H7 (cell line): ENCODE measurements at places on chromosomes 2 and 18. TPM values are rescaled to one million over a fixed set of nuclear protein-coding genes. Genes with fewer than 3 reads are reported as not detected.

DNA sequence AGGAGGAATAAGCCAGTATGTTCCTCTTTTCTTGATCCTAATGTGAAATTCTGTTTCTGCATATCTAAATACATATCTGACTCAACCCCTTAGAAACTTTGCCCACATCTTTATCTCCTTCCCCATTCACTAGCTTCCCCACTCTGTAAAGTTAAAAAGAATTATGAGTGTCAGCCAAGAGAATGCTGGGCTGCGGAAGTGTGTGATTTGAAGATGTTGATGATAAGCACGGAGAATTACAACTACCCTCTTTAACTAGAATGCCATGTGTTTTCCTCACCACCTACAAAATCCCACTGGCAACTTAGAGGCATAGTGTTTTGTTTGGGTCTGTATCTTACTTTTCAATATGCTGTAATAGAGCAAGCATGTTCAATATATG, 490.4 kb upstream of the FANCL start:
- DNase-seq = no peak

DNA sequence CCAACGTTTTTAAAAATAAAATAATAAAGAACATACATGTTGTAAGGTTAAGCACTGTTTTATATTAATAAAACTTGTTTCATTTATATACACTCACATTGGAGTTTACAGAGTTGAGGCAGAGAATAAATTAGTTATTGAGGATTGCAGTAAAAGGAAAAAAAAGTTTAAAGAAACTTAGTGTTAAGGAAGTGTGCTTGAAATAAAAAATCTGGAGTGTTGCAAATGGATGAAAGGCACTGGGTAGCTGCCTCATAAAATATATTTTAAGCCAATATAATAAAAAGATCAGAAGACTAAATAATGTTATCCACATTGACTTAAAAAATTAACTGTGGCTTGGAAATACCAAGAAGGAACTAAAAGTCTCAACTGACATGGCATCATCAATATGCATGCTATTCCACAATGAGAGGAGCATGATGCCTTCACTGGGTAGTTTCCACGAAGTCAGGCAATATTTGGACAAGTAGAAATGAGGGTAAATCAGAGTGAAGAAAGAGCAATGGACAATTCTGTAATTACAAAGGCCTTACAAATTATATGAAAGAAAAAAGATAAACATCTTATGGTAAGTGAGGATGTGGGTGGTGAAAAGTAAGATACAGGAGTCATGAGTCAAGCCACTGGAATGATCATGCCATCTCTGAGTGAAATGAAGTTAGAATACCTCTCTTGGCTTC, 2.5 kb downstream of the GALNT3 start:
- no peak for DNase-seq

DNA sequence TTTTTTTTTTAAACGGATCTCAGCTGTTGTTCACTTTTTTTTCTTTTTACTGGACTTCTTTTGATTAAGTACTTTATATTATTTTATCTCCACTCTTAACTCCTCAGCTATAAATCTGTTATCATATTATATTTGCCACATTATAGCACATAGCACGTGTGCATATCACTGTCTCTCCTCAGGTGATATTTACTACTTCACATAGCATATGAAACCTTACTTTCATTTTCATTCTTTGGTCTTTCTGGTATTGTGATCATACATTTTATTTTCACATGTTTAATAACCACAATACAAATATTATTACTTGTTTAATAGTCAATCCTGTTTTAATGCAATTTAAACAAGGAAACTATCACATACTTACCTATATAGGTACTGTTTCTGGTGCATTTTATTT, 993.1 kb upstream of the TMEFF2 start:
- DNase-seq = no peak

DNA sequence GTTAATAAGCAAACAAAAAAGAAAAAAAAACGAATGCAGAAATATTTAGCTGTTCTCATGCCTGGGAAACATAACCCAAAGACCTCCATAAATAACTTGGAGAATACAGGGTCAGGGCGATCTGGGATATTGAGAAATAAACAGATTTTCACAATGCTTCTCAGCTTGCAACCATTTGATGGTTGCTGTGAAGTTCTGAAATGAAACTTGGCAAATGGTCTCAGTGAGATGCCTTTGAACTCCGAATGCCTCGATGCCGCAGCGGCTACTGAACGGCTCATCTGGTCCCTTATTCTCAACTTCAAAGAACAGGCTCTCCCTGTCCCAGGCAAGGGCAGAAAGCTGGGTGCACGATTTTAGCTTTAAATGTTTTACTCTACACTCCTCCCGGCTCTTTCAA, 78.1 kb downstream of the ZNF516 start:
- DNase-seq = no peak

DNA sequence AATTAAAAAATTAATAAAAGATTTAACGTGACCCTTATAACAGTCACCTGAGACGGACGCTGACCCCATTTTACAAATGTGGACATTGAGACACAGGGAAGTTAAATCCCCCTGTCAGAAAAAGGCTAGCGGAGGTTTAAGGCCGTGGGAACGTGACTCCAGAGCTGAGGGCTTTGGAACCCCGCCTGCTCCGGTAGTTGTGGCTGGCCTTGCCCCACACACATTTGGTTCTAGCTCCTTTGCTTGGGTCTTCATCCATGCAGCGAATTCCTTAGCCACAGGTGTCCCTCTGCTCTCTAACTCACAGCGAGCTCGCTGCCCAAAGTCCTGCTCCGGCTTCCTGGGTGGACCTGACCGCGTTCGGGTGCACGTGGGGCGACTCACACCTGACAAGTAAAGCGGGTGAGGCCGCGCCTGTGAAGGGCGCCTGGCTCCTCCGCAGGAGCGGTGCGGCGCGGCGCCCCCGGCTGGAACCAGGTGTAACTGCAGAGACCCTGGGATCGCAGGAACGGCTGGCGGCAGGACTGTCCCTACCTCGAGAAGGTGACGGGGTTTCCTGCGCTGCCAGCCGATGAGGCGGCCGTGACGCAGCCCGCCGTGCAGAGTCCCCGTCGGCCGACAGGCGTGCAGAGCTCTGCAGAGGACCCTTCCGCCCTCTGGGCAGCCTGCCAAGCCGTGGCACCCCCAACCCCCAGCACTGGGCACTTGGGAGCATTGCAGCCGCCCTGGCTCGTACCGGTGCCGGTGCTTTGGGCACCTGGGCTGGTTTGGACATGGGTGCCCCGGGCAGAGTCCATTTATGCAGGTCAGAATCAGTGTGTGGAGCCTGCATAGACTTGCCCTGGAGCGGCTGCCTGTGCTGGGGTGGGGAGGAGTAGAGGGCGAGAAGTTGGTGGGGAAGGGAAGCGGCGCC, 2.4 kb upstream of the PROC start:
- peak; percentile 96 for DNase-seq

DNA sequence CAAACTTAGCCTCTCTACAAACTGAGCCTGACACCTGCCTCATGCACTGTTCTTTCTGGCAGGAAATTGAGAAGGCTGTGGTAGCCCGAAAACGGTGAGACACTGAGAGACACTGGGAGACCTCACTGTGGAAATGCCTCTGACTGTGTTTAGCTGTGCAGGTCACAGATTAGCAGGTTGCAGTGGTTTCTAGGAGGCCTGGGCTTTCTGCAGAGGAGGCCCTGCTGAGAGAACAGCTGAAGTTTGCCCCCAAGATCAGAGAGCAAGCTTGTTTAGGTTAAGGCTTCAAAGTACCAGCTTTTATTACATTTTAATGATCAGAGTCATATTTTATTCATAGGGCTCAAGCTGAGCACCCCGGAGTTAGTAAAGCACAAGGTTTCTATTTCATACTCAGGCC, 68.7 kb upstream of the LYPD6 start:
- DNase-seq = no peak

- DNase-seq = no peak
Observed at GRCh38 chr2:11775384-11775783, 29.0 kb downstream of the LPIN1 start.

DNA sequence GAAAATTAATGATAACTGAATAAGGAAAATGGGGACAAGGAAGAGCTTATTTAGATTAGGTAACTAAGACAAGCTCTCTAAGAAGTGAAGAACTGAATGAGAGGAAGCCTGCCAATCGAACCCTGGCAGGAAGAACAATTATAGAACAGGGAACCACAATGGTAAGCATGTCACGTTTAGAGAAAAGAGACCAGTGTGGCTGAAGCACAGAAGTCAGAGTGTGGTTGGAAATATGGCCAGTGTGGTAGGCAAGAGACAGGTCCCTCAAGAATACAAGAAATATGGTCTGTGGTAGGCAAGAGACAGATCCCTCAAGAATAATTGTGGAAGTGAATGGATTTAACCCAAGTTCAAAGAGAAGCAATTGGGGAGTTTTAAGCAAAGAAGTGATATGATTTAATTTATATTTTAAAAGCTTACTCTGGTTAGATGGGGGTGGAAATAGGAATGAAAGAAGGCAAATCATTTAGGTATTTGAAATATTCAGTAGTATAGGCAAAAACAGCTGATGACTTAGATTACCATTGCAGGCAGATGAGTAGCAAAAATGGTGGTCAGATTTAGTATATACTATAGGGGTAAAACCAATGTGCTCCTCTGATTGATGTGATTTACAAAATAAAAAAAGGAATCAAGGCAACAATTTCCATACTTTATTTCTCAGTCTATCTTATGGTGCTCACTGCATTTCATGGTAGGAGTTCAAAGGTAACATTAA, 38.8 kb upstream of the ERMN start:
- DNase-seq = no peak

DNA sequence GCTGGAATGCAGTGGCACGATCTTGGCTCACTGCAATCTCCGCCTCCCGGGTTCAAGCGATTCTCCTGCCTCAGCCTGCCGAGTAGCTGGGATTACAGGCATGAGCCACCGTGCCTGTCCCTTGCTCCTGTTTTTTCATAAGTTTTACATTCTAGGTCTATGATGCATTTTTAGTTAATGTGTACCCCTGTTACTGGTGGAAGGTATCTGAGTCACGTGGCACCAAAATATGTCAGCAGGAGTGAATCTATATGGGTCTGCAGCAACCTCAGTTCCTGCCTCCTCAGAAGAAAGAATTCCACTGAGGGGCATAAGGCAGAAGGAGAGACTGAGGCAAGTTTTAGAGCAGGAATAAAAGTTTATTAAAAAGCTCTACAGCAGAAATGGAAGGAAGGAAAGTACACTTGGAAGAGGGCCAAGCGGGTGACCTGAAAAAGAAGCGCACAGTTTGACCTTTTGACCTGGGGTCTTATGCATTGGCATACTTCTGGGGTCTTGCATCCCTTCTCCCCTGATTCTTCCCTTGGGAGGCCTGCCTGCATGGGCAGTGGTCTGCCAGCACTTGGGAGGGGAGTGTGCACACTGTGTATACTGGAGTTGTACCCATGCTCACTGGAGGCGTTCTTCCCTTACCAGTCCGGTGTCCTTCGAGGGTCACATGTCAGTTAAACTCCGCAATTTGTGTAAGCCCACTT, 1.1 kb upstream of the MFSD2B start:
- DNase-seq = no peak

GRCh38 chr2:98801921-98802321, 71.0 kb upstream of the MGAT4A start:
- no peak for DNase-seq

- no peak for DNase-seq
Observed at GRCh38 chr18:7603259-7604000, 36.3 kb downstream of the PTPRM start.

DNA sequence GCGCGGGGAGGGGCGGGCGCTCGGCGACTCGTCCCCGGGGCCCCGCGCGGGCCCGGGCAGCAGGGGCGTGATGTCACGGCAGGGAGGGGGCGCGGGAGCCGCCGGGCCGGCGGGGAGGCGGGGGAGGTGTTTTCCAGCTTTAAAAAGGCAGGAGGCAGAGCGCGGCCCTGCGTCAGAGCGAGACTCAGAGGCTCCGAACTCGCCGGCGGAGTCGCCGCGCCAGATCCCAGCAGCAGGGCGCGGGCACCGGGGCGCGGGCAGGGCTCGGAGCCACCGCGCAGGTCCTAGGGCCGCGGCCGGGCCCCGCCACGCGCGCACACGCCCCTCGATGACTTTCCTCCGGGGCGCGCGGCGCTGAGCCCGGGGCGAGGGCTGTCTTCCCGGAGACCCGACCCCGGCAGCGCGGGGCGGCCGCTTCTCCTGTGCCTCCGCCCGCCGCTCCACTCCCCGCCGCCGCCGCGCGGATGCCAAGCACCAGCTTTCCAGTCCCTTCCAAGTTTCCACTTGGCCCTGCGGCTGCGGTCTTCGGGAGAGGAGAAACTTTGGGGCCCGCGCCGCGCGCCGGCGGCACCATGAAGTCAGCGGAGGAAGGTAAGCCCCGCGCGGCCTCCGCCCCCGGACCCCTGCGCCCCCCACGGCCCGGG, at the start of gene NFATC1:
Gene NFATC1 (plus strand): TSS at position 170 of the 644 bp plus-strand sequence. CDS start 295 bp downstream, at position 465.
- DNase-seq = peak; percentile 95

GRCh38 chr18:7236072-7236471, 5.2 kb downstream of the LRRC30 start:
- DNase-seq = no peak

DNA sequence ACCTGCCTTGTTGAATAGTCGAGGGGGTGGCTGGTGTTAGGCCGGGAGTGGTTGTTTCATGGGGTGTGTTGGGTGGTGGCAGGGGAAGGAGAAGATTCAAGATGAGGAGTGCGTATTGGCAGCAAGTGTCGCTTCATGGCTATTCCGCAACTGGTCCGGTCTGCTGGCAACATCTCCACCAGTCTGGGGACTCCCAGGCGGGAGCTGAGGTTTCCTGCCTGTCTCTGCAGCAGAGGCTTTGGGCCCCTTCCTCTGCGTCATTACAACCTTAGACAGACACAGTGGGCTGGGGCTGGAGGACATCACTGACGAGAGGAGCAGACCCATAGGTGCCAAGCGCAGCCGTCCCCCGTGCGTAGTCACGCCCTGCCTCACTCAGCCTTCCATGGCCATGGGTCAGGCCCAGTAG, 64.0 kb upstream of the MCFD2 start:
- DNase-seq = no peak

DNA sequence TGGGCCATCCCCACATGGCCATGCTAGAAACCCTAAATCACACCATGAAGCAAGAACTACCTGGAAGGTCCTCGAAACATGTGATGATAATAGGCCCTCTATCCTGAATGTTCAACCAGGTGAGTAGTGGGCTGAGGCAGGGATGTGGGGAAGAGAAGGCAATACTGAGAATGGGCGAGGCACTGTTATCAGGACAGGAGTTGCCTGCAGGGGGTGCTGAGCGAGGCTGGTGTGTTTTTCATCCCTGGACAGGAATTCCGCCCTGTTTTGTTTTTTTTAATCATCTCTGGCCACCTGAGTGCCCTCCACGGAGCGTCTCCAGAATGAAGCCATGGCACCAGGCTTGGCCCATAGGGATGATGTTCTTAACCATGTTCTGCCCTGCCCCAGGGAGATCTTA, 103.0 kb upstream of the SOX11 start:
- peak; percentile 45 for DNase-seq

GRCh38 chr18:25167612-25168410, 184.2 kb downstream of the ZNF521 start:
- peak; percentile 32 for DNase-seq

- no peak for DNase-seq
Observed at GRCh38 chr18:76378526-76379215, 116.4 kb downstream of the ZNF516 start.

GRCh38 chr2:119208791-119209203, 14.8 kb upstream of the STEAP3 start:
- DNase-seq = no peak

GRCh38 chr2:147420517-147420916, 424.3 kb upstream of the ACVR2A start:
- DNase-seq = peak; percentile 0

GRCh38 chr2:65429786-65430602, 2.4 kb downstream of the SPRED2 start:
- no peak for DNase-seq

KIDINS220 gene
- total RNA-seq = 20.9 and 28.4 TPM in 2 replicates

FBXO11 gene
- 15.6 and 28.3 TPM in 2 replicates for total RNA-seq

SERPINB12 gene
- total RNA-seq = not detected in 2 replicates

DUSP2 gene
- total RNA-seq = 2.0 and 3.6 TPM in 2 replicates

REG1A gene
- total RNA-seq = 0.24 and 0.70 TPM in 2 replicates

PRSS56 gene
- not detected in 2 replicates for total RNA-seq

OR6B2 gene
- not detected in 2 replicates for total RNA-seq

MYO3B gene
- total RNA-seq = 0.35 and 0.41 TPM in 2 replicates

ATP6V1C2 gene
- total RNA-seq = 0.30 and 0.42 TPM in 2 replicates
